ENCODE measurements at places on chromosomes 3 and 15.
A peak's percentile ranks its signal among the peaks of the same experiment; 100 is the strongest.

DNA sequence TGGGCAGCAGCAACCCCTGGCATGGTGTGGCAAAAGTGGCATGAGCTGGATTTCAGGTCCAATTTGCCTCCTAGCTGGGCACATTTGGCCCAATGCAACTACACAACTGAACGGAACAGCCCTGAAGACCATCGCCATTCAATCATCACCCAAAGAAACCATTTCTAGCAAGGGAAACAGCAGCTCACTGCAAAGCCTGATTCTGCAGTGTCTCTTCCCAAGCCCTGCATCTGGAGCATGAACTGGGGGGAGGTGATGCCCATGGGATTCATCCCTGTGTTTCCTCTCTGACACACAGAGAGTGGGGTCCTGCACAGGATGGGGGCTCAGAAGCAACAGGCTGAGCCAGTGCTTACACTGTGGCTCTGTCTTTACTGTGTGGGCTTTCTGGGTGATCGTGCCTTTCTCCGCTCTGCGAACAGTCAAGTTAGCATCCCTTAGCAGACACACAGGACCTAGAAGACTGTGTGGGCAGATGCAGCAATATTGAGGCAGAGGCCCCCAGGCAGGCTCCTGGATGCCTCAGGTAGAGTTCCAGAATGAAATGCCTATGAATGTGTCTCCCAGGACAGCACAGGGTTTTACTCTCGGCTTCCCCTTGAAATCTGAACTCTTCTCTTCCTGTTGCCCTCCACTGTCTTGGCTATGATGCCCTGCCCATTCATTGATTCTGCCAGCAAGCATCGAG, 91.1 kb upstream of the ALDH1A3 start:
- no peak for DNase-seq

GRCh38 chr3:27391796-27392195, 22.6 kb upstream of the NEK10 start:
- no peak for DNase-seq

GRCh38 chr3:115562636-115563267, 60.6 kb upstream of the GAP43 start:
- DNase-seq: no peak

DNA sequence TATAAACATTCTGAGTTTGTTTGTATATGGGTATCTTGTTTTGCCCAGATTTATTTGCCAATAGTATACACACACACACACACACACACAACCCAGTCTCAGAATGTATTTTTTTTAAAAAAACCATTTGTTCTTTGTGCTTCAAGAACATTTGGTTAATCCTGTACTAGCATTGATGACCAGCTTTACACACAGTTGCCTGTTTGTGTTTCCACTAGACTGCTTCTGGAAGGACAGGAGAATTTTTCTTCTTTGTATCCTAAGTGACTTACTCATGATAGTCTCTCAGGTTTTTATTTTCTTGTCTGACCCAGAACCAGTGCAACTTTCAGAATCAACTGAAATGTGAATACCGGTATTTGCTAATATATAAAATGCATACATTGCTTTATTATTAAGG, 40.5 kb downstream of the U2SURP start:
- no peak for DNase-seq

DNA sequence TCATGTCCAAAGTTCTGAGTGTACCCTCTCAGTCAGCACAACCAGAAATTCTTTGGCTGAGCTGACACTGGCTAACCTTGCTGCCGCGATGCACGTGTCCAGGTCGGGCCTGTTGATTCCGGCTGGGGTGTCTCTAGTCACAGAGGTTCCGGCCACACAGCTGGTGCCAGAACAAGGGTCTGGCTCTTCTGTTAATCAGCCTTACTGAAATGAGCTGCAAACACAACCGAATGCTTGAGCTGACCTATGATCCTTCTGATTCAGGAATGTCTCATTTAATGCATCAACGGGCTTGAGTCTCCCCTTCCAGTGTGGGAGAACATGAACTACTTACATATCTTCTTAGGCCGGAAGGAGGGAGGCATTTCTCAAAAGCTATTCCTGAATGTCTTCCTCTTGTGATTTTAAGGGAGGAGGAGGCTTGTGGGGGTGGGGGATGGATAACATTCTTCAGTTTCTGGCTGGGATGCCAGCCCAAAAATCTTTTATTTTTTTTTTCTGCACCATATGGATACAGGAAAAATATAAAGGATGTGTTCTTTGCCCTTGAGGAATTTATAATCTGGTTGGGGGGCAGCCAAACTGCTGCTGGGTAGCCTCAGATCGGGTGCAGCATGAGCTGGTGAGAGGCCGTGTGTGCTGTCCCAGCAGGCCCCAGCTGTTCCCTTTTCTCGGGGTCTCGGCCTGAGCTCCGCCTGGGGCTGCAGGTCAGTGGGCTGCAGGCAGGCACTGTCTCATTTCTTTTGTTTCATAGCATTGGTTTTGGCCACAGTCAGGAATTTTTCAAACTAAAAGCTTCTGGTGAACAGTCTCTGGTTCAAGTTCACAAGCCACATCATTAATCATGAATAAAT, 319.1 kb upstream of the TBL1XR1 start:
- no peak for DNase-seq

GRCh38 chr3:120284747-120285507, at the start of gene GPR156:
TSS of gene GPR156 (minus strand) at chr3:120285222. CDS start at chr3:120244098, 41,124 bp downstream.
- no peak for DNase-seq

DNA sequence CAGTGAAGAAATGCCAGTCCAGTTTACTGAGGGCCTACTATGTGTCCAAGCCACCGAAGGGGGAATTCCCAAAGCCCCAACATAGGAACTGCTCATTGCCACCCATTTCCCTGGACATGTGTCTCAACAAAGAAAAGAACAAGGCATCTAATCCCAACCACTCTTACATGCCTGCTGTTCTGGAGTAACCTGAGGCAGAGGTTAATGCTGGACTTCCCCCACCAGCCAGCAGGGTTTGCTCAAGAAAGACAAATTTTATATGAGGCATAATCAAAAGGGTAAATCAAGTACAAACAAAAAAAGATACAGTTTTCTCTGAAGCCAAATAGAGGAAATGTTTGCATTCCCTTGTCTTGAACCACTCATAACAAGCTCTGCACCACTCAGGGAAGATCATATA, 4.1 kb downstream of the ADCY5 start:
- DNase-seq: no peak

GRCh38 chr15:74977599-74977998, 17.8 kb upstream of the SCAMP5 start:
- no peak for DNase-seq

DNA sequence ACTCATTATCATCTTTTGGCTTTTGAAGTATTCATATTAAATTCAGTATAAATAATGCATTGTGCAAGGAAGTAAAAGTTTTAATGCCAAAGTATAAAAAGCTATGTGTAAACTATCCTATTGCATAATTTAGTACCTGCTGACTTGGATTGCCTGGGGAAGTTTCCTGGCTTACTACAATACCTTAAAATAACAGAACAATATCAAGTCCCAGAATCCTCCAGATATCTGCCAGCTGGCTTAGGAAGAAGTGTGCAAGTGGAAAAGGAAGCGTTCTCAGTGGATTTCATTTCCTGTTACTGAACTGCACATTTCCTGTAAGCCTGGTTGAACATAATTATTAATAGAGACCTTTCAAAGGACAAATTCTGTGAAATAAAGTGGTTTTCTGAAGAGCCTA, 236.7 kb downstream of the ADAMTSL3 start:
- DNase-seq: no peak

- DNase-seq: peak; percentile 13
These were observed 22.4 kb downstream of the CIAO2A start for GRCh38 chr15:64070965-64071851.

- no peak for DNase-seq
These were observed 3.6 kb downstream of the FOXP1 start for GRCh38 chr3:71579935-71580406.
